Activated T-helper 17 cell treated with anti-CD3 and anti-CD28 coated beads, Interleukin-2, amount 50 U/mL, for 72 hours (primary cell): ENCODE measurements at places on chromosomes 6 and 20.

GRCh38 chr20:63520934-63521601, 503 bp downstream of the PPDPF start:
- ATAC-seq, result peak; percentile 53

DNA sequence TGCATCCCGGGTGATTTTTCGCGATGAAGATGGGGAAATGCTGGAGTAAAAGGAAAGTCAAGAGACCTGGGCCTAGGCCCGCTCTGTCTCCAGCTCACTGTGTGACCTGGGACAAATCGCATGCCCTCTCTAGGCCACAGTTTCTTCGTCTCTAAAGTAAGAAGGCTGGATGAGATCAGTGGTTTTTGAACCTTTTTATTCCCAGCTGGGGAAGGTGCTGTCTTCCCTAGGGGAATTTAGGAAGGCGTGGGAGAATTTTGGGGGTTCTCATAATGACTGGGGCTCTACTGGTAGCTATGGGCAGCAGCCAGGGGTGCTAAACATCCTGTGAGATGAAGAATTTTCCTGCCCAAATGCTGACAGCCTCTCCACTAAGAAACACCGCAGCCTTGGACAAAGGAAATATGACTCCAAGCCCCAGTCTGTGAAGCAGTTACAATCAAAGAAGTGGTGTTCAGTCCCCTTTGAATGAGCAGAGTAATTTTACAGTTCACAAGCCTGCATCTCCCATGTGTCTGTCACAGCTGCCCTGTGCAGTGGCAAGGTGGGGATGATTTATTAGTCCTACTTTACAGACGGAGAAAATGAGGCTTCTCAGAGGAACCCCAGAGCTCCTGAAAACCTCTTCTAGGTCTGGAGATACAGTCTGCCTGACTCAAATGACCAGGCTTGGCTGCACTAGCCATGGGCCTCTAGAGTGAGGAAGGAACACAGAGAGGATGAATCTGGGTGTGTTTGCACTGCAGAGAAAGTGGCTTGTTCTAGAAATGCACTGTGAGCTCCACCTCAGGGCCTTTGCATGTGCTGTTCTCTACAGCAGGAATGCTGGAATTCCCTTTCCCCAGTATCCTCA, 57.2 kb downstream of the RAB44 start:
- no peak for ATAC-seq

GRCh38 chr6:39409889-39410288, 87.4 kb upstream of the KCNK16 start:
- ATAC-seq, result no peak

- ATAC-seq, result no peak
Measured at GRCh38 chr20:45329497-45330319, 18.5 kb downstream of the SDC4 start.

DNA sequence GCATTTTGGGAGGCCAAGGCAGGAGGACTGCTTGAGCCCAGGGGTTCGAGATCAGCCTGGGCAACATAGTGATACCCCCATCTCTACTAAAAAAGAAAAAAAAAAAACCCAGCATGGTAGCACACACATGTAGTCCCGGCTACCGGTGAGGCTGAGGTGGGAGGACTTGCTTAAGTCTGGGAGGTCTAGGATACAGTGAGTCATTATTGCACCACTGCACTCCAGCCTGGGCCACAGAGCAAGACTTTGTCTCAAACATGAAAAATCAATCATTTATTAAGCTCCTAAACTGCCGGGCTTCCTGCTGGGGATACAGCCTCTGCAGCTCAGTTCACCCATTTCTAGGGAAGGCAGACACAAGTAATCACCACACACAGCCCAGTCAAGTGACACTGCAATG, 7.3 kb upstream of the USP45 start:
- no peak for ATAC-seq

DNA sequence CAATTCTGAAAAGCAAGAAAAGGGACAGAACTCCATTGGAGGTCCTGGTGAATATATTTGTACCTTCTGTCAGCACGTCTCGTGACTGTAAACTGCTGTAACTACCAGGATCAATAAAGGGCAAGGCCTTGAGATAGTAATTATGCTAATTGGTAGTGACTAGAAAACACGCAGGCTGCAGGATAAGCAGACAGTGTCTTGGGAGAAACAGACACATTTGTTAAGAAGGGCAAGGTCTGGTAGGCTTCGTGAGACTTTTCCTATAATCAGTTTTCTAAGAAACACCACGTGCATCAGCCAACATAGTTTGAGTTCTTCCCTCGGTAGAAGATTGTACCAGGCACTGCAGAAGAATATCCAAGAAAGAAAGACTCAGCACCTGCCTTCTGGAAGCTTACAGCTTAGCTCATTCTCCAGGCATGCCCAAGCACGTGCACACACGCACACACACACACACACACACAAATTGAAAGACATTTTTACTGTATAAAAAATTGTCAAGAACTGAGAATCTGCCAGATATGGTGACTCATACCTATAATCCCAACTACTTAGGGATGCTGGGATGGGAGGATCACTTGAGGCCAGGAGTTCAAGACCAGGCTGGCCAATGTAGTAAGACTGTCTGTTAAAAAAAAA, 167.0 kb upstream of the SASH1 start:
- ATAC-seq, result no peak

DNA sequence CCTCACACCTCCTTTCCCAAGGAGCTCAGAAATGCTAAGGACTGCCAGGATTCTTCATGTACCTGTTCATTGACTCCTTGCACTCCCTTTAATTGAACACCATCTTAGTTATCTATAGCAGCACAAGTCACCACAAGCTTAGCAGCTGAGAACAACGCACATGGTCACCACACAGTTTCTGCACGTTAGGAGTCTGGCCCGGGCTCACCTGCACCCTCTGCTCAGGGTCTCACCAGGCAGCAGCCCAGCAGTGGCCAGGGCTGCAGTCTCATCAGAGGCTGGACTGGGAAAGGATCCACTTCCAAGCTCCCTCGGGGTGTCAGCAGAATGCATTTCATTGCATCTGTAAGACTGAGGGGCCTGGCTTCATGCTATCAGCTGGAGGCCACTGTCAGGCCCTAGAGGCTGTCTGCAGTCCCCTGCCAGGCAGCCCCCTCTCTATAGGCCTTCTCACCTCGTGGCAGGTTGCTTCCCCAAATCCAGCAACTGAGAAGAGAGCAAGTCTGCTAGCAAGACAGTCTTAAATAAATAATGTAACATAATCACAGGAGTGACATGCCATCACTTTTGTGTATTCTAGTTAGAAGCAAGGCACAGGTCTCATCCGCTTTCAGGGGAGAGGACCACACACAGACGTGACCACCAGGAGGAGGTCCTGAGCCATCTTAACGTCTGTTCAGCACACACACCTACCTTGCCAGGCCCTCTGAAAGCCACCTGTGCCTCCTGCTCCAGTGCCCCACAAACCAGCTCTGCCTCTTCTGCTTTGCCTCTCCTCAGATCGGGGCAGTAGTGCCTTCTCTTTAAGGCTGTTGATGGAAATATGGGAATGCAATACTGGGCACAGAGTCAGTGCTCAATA, 165.2 kb upstream of the CST7 start:
- ATAC-seq, result no peak

GRCh38 chr20:29079769-29080690, 2177.4 kb upstream of the DEFB115 start:
- ATAC-seq, result peak; percentile 75

- ATAC-seq, result peak; percentile 66
Measured at GRCh38 chr6:116371120-116371917, 572 bp downstream of the DSE start.

GRCh38 chr6:83711958-83712357, 3.1 kb upstream of the SNAP91 start:
- no peak for ATAC-seq
